ENCODE measurements at places on chromosomes 7 and 10. TPM values are rescaled to one million over a fixed set of nuclear protein-coding genes. Genes with fewer than 3 reads are reported as not detected.

The BAZ1B gene
- total RNA-seq: 28.1 TPM

The LIPJ gene
- not detected for total RNA-seq

DNA sequence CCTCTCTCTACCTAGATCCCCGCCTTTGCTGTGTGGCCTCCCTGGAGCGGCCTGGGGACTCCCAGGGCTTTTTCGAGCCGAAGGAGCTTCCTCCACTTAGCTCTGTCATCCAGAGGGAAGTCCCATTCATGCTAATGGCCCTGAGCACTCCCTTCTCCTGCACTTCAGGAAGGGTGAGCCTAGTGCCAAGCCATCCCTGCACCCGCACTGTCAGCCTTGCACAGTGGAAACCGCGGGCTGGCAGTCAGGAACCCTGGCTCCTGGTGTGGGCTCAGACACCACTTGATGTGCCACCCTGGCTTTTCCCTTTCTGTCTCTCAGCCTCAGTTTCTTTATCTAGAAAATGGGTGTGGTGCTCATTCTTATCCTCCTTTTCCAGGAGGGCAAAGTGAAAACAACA, 131.6 kb downstream of the ZMIZ1 start:
- DNase-seq: no peak

DNA sequence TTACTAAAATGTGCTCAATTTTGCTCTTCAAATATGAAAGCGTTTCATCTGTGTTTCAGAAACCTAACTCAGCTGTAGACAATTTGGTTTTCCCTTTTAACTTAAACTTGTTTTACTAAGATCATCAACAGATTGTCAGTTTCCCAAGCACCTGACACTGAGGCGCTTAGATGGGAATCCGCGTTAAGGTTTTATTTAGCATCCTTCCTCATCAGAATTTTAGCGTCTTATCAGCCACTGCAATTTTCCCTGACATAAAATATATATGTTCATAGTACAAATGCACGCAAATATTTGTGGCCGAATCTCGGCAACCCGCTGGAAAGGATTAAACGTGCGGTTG, 1.2 kb downstream of the SGCE start:
- DNase-seq: no peak

DNA sequence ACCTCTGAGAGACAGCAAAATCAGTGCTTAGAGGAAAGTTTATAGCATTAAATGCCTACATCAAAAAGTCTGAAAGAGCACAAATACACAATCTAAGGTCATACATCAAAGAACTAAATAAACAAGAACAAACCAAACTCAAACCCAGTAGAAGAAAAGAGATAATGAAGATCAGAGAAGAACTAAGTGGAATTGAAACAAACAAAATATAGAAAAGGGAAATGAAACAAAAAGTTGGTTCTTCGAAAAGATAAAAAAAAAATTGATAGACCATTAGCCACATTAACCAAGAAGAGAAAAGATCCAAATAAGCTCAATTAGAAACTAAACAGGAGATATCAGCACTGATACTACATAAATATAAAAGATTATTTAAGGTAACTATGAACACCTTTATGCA, 280.0 kb upstream of the NRG3 start:
- no peak for DNase-seq

- no peak for DNase-seq
Measured at GRCh38 chr7:154698726-154699291, 304.1 kb downstream of the PAXIP1 start.

- no peak for DNase-seq
Measured at GRCh38 chr7:108290459-108291151, 160.4 kb upstream of the LAMB4 start.

- DNase-seq: peak; percentile 74
Measured at GRCh38 chr7:80859272-80859970, 59.4 kb downstream of the SEMA3C start.

Data from ascending aorta (tissue), 2 donors.